ENCODE measurements at places on chromosomes 11 and 22. TPM values are rescaled to one million over a fixed set of nuclear protein-coding genes. Genes with fewer than 3 reads are reported as not detected.

DNA sequence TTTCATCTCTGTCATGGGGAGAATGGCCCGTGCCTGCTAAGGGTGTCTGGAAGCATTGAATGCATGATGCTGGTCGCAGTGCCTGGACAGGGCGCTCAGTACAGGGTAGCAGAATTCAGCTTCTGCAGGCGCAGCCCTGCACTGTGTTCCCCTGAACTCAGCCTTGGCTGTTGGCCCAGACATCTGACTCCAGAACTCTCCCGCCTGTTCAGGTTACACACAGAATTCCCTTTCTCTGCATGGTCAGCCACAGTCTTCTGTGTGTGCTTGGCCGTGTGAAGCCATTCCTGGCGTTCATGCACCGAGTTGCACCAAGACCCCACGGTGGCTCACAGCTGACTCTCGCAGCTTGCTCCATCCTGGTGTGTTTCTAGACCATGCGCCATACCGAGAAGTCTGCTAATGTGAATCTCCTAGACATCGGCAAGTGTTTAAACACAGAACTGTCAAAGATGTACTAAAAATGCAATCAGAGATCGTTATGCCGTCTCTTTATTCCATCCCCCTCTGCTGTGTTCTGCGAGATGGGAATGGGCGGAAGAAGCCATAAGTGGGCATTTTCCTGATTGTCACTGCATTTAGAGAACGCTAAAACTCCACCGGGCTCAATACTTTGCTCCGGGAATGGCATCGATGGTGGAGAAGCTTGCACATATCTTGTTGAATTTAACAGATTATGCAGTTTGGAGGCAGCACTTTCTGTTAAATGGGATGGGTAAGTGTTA is 55.6 kb downstream of the MPPED1 start:
- H3K36me3 ChIP-seq, result no peaks in the 10 kb centered on the region
- H3K27me3 ChIP-seq, result peaks cover 18% of the 10 kb centered on the region
- no peak overlapping the region for H3K4me3 ChIP-seq

DNA sequence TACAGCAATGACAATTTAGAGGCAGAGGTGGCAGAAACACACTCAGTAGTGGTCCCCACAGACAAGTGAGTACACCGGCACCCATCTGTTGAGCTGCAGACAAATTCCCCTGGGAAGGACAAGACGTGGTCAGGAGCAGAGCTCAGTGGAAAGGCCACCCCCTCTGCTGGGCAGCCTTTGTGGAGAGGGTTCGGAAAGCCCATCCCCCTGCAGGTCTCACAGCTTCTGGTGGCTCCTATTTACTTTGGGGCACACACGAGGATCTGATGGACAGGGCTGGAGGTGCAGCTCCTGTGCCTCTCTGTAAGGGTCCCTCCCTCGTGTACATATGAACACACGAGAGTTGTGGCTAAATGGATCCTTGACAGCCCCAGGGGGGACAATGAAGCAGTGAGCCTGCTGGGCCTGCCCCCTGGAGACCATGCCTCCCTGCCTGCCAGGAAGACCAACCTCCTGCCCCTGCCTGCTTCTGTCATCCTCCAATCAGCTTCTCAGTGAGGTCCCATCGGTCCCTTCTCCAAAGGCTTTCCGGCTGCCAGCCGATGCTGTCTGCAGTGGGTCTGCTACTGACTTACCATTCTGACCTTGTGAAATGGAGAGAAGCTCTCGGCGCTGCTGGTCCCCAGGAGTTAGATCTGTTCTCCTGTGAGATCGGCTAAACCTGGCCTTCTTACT is 161.5 kb downstream of the CACNA1I start:
- no peaks in the 10 kb centered on the region for H3K4me1 ChIP-seq
- H3K36me3 ChIP-seq, result no peaks in the 10 kb centered on the region
- DNase-seq, result no peak
- no peak overlapping the region for H3K4me3 ChIP-seq
- H3K27me3 ChIP-seq, result peaks cover 46% of the 10 kb centered on the region

- no peaks in the 10 kb centered on the region for H3K36me3 ChIP-seq
- no peaks in the 10 kb centered on the region for H3K4me1 ChIP-seq
- no peak overlapping the region for H3K4me3 ChIP-seq
- H3K27me3 ChIP-seq, result no peaks in the 10 kb centered on the region
- no peak for DNase-seq
- no peak overlapping the region for H3K27ac ChIP-seq
These were observed 658.0 kb downstream of the DLG2 start for GRCh38 chr11:84969103-84969502.

- DNase-seq, result no peak
- H3K4me1 ChIP-seq, result peaks cover 12% of the 10 kb centered on the region
- H3K36me3 ChIP-seq, result peaks cover 34% of the 10 kb centered on the region
- no peak overlapping the region for H3K27ac ChIP-seq
- no peaks in the 10 kb centered on the region for H3K27me3 ChIP-seq
These were observed 47.5 kb downstream of the SGSM3 start for GRCh38 chr22:40417881-40418280.

Gene MRPL49
- total RNA-seq, result 119 TPM

GRCh38 chr22:42752230-42752746 is 31.6 kb upstream of the A4GALT start:
- no peak overlapping the region for H3K4me3 ChIP-seq
- H3K36me3 ChIP-seq, result no peaks in the 10 kb centered on the region
- DNase-seq, result no peak
- H3K27me3 ChIP-seq, result no peaks in the 10 kb centered on the region

- no peak overlapping the region for H3K27ac ChIP-seq
- no peaks in the 10 kb centered on the region for H3K36me3 ChIP-seq
- peak; percentile 50 for DNase-seq
- no peak overlapping the region for H3K4me3 ChIP-seq
- H3K27me3 ChIP-seq, result peaks cover 44% of the 10 kb centered on the region
- no peaks in the 10 kb centered on the region for H3K4me1 ChIP-seq
These were observed 1335.0 kb downstream of the BRD1 start for GRCh38 chr22:48492366-48493320.
